Tongue (tissue), 3 donors: ENCODE measurements at places on chromosomes 2 and 18. TPM values are rescaled to one million over a fixed set of nuclear protein-coding genes. Genes with fewer than 3 reads are reported as not detected.

- DNase-seq, result no peak
Measured at GRCh38 chr2:203394519-203395227, 66.5 kb downstream of the ABI2 start.

Gene FAP
- 50.0 TPM for total RNA-seq

GRCh38 chr18:24923138-24923537, 428.8 kb downstream of the ZNF521 start:
- DNase-seq, result no peak

DNA sequence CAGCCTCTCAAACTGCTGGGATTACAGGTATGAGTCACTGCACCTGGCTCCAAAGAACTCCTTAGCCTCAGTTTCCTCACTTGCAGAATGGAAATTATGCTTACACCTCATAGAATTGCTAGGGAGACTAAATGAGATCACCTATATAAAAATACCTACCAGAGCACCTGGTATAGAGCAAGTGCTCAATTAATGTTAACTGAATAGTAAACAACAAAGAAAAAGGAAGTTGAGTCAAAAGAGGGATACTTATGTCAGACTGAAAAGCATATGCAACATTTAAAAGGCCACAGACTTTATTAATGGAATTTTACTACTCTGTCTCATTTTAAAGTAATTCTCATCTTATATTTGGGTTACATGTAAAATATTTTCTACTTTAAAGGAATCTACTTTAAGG, 138.3 kb upstream of the SMAD7 start:
- DNase-seq, result no peak

GRCh38 chr2:69796174-69796573, 33.3 kb upstream of the GMCL1 start:
- DNase-seq, result no peak
